Activated B cell treated with CpG ODN at 0.5 μM for 24 hours (primary cell): ENCODE measurements at places on chromosomes 2 and 18. TPM values are rescaled to one million over a fixed set of nuclear protein-coding genes. Genes with fewer than 3 reads are reported as not detected.

PLCL1 gene
- total RNA-seq: 0.04 TPM in 1 of 2 replicates, not detected in the other

ICOS gene
- 0.12 TPM in 1 of 2 replicates, not detected in the other for total RNA-seq

KCNJ13 gene
- not detected in 2 replicates for total RNA-seq

CFAP210 gene
- total RNA-seq: not detected in 2 replicates

LOXL3 gene
- total RNA-seq: 1.4 and 2.3 TPM in 2 replicates

DNA sequence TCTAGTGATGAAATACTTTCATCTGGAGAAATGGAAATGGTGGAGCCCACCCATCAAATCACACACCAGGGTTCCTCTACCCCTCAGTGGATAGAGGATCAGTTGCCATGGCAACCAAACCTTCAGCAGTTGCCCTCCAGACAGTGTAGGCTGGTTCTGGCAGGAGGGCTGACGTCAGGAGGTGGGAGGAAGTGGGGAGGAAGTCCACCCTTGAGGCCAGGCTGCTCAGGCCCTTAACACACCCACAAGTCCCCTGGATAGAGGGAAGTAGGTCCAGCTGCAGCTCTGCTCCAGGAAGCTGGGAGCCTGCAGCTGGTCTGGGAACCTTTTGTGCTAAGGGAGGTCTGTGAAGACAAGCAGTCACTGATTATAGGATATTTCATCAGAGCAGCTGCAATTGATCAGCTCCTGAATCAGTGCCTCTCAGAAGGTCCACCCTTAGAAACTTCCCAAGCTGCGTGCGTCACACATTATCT is 186.6 kb downstream of the MTX2 start:
- no peak overlapping the region for H3K4me3 ChIP-seq
- peaks cover 4% of the 10 kb centered on the region for H3K4me1 ChIP-seq
- no peak overlapping the region for H3K27ac ChIP-seq

DNA sequence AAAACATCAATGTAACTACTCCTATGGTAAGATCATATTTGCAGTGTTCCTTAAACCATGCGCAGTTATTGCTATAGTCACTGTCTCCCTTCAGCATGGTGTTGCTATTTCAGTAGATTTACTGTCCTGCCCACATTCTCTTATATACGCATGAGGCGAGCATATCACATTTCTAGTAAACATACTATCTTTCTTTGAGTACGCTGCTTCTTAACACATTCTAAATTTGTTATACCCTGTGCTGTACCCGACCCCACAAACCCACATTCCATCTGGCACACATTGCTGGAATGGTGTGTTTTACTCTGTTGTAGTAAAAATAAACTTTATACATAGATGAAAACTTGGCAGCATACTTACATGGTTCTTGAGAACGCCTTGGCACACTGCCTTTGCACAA is 163.3 kb downstream of the QPCT start:
- no peaks in the 10 kb centered on the region for H3K36me3 ChIP-seq
- no peaks in the 10 kb centered on the region for H3K4me1 ChIP-seq
- H3K4me3 ChIP-seq: no peak overlapping the region
- H3K27ac ChIP-seq: no peak overlapping the region
- H3K27me3 ChIP-seq: peaks cover 10% of the 10 kb centered on the region

DNA sequence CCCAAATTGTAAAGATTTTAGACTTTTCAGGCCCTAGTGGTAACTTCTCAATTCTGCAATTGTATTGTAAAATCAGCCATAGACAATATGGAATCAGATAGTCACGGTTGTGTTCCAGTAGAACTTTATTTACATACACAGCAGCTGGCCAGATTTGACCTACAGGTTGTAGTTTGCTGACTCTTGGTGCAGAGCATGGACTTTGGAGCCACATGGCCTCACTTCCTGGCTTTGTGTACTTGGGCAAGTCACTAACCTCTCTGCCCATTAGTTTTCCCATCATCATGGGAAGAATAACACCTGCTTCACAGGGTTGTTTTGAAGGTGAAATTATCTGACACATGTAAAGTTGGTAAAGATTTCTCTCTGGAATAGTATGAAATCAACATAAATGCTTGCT is 147.6 kb downstream of the TMEM200C start:
- no peaks in the 10 kb centered on the region for H3K27me3 ChIP-seq
- H3K36me3 ChIP-seq: no peaks in the 10 kb centered on the region
- H3K27ac ChIP-seq: no peak overlapping the region
- H3K4me3 ChIP-seq: no peak overlapping the region
- no peaks in the 10 kb centered on the region for H3K4me1 ChIP-seq

DNA sequence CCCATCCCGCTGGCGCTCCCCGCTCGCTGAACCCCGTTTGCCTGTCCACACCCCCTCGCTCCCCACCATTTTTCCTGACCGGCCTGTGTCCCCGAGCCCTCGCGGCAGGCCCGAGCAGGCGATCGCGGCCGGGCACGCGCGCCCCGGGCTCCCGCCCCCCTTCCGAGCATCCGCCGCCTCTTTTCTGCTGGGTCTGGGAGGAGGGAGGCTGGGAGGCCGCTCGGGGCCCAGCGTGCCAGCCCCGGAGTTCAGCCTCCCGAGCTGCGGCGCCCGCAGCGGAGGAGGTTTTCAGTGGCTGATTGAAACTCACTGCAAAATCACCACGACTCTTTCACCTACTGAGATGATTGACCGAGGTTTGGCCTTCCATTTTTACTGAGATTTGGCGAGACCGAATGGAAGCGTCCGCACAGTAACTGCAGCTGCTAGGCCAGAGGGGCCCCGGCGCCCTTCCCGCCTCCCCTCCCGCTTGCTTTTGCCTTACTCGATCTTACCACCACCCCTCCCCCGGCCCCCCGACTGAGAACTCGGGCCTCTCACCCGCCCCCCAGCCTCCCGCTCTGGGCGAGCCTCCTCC is 4.8 kb downstream of the SOX11 start:
- H3K4me1 ChIP-seq: peaks cover 13% of the 10 kb centered on the region
- no peak overlapping the region for H3K4me3 ChIP-seq
- no peak overlapping the region for H3K27ac ChIP-seq
- no peak for DNase-seq
- H3K36me3 ChIP-seq: no peaks in the 10 kb centered on the region
- H3K27me3 ChIP-seq: peaks cover 46% of the 10 kb centered on the region

- H3K36me3 ChIP-seq: no peaks in the 10 kb centered on the region
- H3K4me3 ChIP-seq: no peak overlapping the region
- peaks cover 1% of the 10 kb centered on the region for H3K27me3 ChIP-seq
- H3K27ac ChIP-seq: no peak overlapping the region
Measured at GRCh38 chr2:67896476-67896875, 166.3 kb downstream of the C1D start.

DNA sequence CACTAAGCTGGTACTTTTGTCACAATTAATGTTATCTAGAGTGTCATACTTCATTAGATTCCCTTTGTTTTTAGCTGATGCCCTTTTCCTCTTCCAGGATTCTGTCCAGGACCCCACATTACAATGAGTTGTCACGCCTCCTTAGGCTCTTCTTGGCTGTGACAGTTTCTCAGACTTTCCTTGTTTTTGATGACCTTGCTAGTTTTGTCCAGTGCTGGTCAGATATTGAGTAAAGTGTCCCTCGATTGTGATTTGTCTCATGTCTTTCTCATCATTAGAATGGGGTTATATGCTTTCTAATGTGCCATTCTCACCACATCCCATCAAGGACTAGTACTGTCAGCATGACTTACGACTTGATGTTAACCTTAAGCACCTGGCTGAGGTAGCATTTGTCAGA is 162.3 kb downstream of the FHOD3 start:
- H3K36me3 ChIP-seq: no peaks in the 10 kb centered on the region
- no peak overlapping the region for H3K4me3 ChIP-seq
- DNase-seq: no peak
- peaks cover 2% of the 10 kb centered on the region for H3K27me3 ChIP-seq
- no peaks in the 10 kb centered on the region for H3K4me1 ChIP-seq
- H3K27ac ChIP-seq: no peak overlapping the region

GRCh38 chr2:106332054-106332453 is 136.2 kb downstream of the RGPD3 start:
- no peak overlapping the region for H3K4me3 ChIP-seq
- H3K36me3 ChIP-seq: no peaks in the 10 kb centered on the region
- H3K27me3 ChIP-seq: no peaks in the 10 kb centered on the region

- H3K4me1 ChIP-seq: no peaks in the 10 kb centered on the region
- no peak overlapping the region for H3K27ac ChIP-seq
- peaks cover 3% of the 10 kb centered on the region for H3K27me3 ChIP-seq
- no peak overlapping the region for H3K4me3 ChIP-seq
- DNase-seq: no peak
- no peaks in the 10 kb centered on the region for H3K36me3 ChIP-seq
Measured at GRCh38 chr2:221176667-221177066, 395.4 kb downstream of the EPHA4 start.

- H3K4me1 ChIP-seq: no peaks in the 10 kb centered on the region
- no peak overlapping the region for H3K27ac ChIP-seq
- H3K4me3 ChIP-seq: no peak overlapping the region
- no peaks in the 10 kb centered on the region for H3K36me3 ChIP-seq
- DNase-seq: no peak
Measured at GRCh38 chr2:126253669-126254068, 402.3 kb upstream of the GYPC start.

- H3K27ac ChIP-seq: no peak overlapping the region
- DNase-seq: no peak
- H3K36me3 ChIP-seq: no peaks in the 10 kb centered on the region
Measured at GRCh38 chr2:166454006-166454595, 39.9 kb downstream of the SCN7A start.

DNA sequence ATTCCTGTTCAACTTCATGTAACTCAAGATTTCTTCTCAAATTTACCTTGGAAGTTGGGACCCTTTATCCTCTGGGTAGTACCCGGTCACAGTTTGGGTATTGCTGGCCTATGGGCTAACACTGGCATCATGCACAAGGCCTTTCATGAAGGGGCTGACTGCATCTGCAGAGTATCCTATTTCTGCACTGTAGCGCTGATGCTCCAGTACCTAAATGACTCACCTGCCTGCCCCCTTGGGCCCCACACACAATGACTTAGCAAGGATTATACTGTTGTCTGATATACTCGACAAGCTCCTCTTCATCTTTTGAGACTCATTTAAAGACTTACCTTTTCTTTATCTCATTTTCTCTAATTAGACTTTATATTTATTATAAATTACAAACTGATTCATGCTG is 39.9 kb downstream of the DNAH6 start:
- peaks cover 5% of the 10 kb centered on the region for H3K36me3 ChIP-seq
- DNase-seq: no peak
- H3K4me3 ChIP-seq: no peak overlapping the region

- no peak overlapping the region for H3K4me3 ChIP-seq
- H3K4me1 ChIP-seq: no peaks in the 10 kb centered on the region
- H3K27me3 ChIP-seq: peaks cover 6% of the 10 kb centered on the region
- no peak for DNase-seq
- H3K36me3 ChIP-seq: no peaks in the 10 kb centered on the region
Measured at GRCh38 chr2:157920736-157921135, 44.6 kb upstream of the ACVR1 start.

GRCh38 chr2:210517264-210517663 is 39.1 kb upstream of the CPS1 start:
- no peak overlapping the region for H3K27ac ChIP-seq
- peaks cover 33% of the 10 kb centered on the region for H3K27me3 ChIP-seq
- no peak overlapping the region for H3K4me3 ChIP-seq
- H3K4me1 ChIP-seq: no peaks in the 10 kb centered on the region
- no peak for DNase-seq

DNA sequence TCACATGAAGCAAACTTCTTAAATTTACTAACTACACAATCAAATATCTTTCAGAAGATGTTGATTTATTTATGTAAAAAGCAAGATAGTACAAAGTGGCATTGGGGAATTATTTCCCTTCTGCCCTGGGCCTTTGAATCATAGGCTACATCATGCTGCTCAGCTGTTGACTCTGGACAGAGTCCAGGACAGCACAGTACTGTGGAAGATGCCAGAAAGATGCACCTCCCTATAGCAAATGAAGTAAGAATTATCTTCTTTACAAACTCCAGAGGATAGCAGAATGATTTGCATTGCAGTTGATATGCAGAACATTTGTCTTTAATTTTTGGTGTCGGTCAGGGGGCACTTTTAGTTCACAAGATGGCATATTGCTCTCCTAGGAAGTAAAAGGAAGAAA is 1354.5 kb upstream of the ZEB2 start:
- DNase-seq: no peak
- H3K27me3 ChIP-seq: no peaks in the 10 kb centered on the region
- no peak overlapping the region for H3K27ac ChIP-seq
- no peaks in the 10 kb centered on the region for H3K4me1 ChIP-seq

DNA sequence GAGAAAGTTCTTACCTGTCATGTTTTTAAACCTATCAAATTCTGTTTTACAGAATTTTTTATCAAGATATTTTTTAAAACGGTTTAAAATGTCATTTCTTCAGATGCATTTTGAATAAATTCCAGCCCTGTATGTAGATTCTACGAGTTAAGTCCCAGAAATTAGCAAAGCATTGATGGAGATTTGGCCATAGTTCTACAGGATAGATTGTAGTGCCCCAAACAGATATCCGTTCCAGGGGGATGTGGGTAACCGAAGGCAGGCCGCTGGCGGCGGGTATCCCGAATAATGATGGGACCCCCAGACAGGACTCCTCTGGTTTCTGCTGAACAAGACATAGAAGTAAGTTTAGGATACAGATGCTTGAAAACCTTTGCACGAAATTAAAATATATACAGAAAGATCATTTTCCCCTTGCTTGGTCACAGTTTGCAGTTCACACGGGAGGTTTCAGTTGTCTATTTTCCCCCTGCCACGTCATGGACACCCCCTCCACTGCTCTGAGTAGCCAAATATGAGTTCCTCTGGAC is 755 bp downstream of the NOL4 start:
- H3K4me1 ChIP-seq: peaks cover 7% of the 10 kb centered on the region
- peaks cover 44% of the 10 kb centered on the region for H3K27me3 ChIP-seq
- H3K36me3 ChIP-seq: no peaks in the 10 kb centered on the region
- no peak overlapping the region for H3K27ac ChIP-seq

GRCh38 chr2:160077912-160078810 is 15.7 kb upstream of the PLA2R1 start:
- no peak overlapping the region for H3K27ac ChIP-seq
- no peaks in the 10 kb centered on the region for H3K36me3 ChIP-seq
- no peak overlapping the region for H3K4me3 ChIP-seq
- no peak for DNase-seq
- no peaks in the 10 kb centered on the region for H3K4me1 ChIP-seq
- H3K27me3 ChIP-seq: peaks cover 2% of the 10 kb centered on the region

DNA sequence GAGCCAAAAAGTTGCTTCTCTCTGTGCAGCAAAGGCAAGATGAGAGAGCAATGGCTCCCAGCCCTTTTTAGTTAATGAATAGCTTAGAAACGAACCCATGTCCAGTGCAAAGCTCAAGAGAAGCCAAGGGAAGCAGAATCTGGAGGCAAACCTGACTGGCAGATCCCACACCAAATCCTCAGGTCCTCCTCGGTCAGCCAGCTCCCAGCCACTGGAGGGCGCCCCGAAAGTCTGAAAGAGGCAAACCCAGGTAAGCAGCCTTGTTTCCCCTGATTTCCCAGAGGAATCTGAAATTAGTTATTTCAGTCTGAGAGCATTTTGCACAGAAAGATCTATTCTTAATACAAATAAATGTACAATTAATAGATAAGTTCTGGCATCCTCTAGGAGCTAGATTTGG is 71.3 kb upstream of the PID1 start:
- no peaks in the 10 kb centered on the region for H3K4me1 ChIP-seq
- no peak overlapping the region for H3K4me3 ChIP-seq
- DNase-seq: no peak
- H3K27me3 ChIP-seq: peaks cover 1% of the 10 kb centered on the region
- H3K36me3 ChIP-seq: no peaks in the 10 kb centered on the region
- H3K27ac ChIP-seq: no peak overlapping the region

GRCh38 chr18:72720116-72720515 is 147.7 kb downstream of the NETO1 start:
- no peaks in the 10 kb centered on the region for H3K4me1 ChIP-seq
- no peak overlapping the region for H3K27ac ChIP-seq
- H3K4me3 ChIP-seq: no peak overlapping the region
- DNase-seq: no peak
- no peaks in the 10 kb centered on the region for H3K36me3 ChIP-seq
- no peaks in the 10 kb centered on the region for H3K27me3 ChIP-seq
